Posterior cingulate gyrus (tissue), 11 donors: ENCODE measurements at places on chromosomes 12 and 14.

DNA sequence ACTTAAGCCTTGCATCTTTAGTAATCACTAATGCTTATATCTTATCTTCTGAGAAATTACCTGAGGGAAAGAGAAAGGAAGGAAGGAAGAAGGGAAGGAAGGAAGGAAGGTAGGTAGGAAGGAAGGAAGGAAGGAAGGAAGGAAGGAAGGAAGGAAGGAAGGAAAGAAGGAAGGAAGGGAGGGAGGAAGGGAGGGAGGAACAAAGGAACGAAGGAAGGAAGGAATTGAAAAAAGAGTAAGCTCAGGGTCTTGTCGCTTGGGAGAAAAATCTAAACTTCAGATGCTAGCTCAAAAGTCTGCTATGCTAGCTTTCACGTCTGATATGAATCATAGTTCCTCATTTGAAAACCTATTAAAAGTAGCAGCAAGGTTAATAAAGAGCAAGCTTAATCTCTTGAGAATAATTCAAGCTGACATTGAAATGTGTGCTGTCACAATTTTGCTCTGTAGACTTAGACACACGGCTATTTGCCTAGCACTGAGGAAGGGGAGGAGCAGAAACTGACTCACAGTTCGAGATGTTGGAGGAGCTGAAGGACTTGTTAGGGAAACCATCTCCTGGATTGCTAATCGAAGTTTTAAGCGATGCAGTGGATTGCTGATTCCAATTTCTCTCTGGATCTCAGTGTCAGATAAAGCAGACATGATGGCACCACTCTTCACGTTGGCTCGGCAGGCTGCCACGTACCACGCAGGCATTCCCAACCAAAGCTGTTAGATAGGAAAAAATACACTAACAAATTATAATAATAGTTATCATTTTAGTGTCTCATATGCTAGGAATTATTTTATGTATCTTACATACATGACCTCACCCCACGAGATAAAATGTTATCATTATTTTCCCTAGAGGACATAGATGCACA is 216.7 kb downstream of the ACSS3 start:
- DNase-seq, result no peak

- DNase-seq, result no peak
Observed at GRCh38 chr12:19908830-19909229, 459.5 kb upstream of the PDE3A start.

DNA sequence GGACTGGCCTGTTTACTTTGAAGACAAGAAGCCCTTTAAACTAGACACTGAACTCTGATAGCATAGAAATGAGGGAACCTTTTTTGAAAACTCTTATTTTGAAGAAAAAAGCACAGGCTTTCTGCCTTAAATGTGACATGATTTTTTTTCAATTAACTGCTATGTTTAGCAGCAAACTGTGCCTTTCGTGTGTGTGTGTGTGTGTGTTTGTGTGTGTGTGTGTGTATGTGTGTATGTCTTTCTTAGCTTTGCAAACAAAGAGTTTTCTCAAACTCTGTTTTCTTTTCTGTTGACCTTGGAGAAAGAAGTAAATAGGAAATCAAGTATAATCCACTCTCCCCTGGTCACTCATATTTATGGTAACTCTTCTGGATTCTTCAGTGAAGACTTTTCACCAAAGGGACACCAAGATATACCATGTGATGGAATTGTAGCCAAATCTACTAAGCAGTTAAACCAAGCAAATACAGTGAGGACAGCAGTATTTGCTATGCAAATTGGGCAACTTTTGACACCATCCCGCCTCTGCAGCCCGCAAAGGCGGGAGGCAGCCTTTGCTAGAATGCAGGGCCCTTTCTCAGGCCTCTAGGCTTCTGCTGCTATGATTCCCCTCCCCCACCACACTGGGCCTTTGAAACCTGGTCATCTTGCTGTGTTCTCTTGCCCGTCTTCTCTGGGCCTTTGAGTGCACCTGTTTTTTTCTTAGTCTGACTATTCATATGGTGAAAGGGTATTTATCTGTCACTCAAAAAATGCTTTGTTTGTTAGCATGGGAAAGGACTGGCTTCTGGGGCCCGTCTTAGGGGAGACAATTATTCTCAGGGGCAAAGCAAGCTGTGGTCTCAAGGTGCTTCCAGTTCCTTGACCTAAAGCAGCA is 107.9 kb downstream of the MYRFL start:
- DNase-seq, result no peak

DNA sequence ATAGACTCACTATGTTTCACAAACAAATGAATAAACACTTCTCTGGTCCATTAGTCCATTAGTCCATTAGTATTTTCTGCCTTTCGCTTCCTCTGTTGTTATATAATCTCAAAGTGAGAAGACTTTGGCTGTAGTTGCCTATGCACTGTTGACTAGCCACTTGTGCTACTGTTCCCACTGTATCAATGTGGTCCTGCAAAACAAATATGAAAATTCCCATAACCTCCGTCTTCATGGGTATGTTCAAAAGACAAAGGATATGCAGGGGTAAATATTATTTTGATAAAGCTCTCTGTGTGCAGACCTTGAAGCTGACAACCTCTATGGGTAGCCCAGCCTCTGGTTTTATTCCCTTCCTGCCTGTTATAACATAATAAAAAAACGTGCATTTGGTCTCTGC is 77.8 kb downstream of the DIO2 start:
- DNase-seq, result no peak

- no peak for DNase-seq
Observed at GRCh38 chr12:122048151-122048550, 26.5 kb downstream of the BCL7A start.

GRCh38 chr12:53726341-53726740 is 911 bp downstream of the CALCOCO1 start:
- no peak for DNase-seq

GRCh38 chr14:105495990-105496830 is 5.2 kb downstream of the TEDC1 start:
- DNase-seq, result no peak

GRCh38 chr14:102772781-102773570 is 4.3 kb upstream of the TRAF3 start:
- no peak for DNase-seq

DNA sequence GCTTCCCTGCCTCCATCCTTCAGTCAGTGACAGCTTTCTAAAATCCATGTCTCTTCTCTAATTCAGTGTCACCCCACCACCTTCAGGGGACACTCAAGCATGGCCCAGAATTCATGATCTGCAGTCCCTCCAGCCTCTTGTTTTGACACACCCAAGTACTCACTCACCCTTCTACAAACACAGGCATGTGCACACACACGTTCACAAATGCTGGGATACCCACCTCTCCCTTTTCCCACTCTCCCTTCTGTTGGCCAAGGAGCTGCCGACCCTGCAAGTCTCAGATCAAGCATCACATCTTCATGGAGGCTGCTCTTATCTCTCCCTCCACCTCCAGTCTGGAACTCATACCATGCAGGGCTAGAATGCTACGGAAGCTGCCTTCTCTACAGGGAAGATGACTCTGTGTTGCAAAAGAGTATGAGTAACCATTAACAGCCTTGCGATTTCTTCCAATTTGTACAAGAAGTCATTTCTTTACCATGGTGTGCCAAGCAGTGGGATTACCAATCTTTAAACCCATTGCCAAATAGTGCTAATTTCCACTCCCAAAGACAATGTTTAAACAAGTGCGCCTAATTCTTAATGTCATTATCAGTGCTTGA is 196.1 kb downstream of the BCL11B start:
- no peak for DNase-seq

GRCh38 chr12:97912943-97913342 is 450.3 kb downstream of the RMST start:
- DNase-seq, result no peak

DNA sequence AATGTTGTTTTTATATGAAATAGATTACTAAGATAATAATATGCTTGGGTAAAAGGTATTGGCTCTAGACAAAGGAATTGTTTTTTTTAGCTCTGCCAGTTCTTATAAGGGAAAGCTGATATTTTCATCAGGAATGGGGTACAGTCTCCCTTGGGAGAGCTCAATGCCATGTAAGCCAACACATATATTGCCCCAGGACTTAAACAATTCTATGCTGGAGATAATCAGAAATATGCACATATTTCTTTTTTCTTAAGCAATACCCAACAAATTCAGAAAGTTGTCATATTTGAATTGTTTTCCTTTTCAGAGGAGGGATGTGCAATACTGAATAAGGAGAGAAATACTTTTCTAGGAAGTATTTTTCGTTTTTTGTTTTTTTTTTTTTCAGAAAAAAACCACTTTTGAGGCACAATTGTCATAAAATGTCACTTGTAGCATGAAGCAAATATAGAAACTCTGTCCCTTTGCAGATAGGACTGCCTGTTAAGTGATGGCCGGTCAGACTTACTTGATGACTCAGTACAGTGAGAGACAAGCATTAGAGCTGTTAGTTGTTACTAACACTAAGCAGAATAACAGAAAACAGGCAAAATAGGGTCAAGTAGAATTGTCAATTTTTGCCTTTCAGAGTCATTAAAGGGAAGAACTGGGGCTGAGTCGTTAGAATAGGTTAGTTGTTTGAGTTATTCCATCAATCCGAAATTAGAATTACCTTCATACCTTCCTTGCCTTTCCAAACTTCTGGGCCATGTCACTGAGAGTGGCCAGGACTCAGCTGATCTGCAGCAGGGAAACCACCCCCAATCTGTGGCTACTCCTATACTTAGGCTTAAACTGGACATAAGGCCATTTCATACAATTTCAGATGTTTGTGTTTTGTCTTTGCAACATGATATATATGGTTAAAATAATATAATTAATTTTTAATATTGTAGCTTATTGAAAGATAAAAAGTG is 168.1 kb downstream of the SLC38A4 start:
- no peak for DNase-seq

DNA sequence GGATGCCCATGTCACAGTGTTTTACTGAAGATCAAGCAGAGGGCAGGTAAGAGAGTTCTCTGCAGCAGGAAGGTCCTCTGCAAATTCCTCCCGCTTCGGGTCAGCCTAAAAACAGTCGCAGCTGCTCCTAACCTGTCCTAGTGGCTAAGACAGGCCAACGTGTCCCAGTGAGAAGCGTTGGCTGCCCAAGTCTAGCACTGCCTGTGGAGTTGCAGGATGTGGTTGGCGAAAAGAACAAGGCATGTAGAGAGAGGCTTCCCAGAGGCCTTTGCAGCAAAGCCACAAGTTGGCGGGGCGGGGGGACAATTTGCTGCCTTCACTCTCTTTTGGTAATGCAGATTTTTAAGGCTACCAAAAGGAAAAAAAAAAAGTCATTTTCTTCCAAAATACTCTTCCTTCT is 340.1 kb downstream of the BCL11B start:
- DNase-seq, result no peak

DNA sequence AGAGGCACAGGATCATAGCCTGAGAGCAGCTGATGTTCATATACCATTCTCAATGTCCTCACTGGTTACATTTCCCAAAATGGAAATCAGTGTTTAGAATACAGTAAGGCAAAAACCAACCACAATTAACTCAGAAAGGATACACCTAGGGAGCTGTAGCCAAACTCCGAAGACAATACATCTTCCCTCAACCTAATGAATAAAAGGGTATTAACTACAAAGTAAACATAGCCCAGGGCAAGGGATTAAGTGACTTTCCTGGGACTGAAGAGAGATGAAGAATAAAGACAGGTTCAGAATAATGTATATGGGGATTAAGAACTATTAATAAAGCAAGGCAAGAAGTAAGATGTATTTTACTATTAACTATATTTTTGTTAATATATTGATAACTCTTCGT is 79.5 kb downstream of the RPS29 start:
- DNase-seq, result no peak

DNA sequence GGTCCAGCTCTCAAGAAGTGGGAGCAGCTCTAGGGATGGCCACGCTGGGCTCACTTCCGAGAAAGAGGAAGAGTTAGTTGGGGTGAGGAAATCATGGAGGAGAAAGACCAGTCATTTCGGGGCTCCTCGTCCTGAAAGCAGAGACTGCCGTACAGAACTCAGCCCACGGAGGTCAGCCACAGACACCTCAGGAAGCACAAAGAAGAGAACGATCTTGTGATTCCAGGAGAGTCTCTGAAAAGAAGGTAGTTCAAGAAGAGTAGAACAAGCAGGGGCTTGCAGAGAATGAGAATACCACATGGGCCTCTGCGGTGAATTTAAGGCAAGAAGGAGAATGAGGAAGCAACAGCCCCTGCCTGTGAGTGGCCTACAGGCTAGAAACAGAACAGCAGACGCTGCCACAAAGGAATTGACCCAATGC is 311.9 kb downstream of the CACNA1C start:
- no peak for DNase-seq

- no peak for DNase-seq
Observed at GRCh38 chr12:13197526-13198143, 1.1 kb downstream of the EMP1 start.

- no peak for DNase-seq
Observed at GRCh38 chr12:17579205-17580026, 510.6 kb downstream of the RERGL start.

DNA sequence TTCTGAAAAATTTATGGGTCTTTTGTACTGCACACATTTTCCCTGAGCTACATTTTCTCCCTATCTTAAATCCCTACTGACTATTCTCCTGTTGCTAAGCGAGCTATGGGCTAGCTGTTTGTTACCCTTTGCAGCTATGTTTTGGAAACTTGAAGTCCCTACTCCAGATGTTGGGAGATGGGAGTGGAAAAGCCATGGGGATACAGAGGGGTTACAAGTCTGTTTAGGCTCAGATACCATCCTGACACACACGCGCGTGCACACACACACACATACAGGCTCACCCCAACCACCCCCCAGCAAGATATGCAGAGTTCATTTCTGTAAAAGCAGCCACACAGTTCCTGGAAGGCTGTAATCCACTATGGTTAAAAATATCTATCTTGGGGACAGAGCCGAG is 15.8 kb downstream of the ATP5MC2 start:
- no peak for DNase-seq

DNA sequence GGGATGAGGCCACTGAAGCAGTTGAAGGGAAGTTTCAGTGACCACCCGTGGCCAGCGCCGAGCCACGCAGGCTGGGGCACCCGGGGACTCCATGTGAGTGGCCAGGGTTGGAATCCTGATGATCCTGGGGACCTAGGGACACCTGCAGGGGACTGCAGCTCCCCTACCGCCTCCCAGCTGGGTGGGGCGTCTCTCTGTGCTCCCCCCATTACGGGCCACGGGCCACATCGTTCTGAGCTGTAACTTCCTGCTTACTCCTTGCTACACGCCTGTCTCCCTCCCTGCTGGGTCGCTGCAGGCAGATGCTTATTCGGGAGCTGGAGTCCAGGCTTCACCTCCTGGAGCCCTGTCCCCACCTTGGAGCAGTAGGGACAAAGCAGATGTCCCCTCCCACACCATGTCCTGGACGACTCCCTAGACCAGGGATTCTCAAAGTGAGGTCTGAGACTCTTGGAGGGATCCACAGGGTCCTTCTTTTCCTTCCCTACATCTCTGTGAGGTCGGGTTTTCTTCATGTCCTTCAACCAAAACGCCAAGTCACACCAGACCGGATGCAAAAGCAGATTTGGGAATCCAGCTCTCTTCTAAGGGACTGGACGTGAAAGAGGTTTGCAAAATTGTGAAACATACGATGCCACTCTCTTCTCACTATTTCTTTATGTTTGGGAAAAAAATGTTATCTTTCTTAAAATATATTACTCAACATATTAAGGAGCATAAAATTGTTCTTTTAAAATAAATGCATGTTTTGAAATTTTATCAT is 85.9 kb upstream of the NCOR2 start:
- DNase-seq, result no peak
